ENCODE measurements at places on chromosomes 7 and 10.

GRCh38 chr10:17453035-17453372 is 1.4 kb downstream of the ST8SIA6 start:
- DNase-seq = no peak

DNA sequence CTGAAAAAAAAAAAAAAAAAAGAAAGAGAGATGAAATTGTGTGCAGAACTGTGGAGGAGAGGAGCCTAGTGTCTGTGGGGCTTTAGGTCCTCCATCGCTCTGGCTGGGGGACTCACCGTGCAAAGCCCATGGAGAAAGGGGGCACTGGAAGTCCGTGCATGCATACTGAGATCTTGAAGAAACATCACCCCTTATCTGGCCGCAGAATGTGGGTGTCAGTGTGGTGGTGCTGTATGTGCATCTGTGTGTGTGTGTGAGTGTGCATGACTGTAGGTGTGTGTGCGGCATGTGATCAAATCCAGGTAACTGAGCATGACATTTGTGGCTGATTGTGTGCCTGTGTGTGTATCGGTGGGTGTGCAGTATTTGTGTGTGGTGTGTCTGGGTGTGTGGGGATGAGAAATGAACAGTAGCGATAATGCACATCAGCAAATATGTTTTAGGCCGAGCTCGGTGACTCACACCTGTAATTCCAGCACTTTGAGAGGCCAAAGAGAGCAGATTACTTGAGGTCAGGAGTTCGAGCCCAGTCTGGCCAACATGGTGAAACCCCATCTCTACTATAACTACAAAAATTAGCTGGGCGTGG is 8.8 kb upstream of the CLDN3 start:
- no peak for DNase-seq

GRCh38 chr10:89458291-89458690 is 43.9 kb downstream of the IFIT5 start:
- DNase-seq = no peak

DNA sequence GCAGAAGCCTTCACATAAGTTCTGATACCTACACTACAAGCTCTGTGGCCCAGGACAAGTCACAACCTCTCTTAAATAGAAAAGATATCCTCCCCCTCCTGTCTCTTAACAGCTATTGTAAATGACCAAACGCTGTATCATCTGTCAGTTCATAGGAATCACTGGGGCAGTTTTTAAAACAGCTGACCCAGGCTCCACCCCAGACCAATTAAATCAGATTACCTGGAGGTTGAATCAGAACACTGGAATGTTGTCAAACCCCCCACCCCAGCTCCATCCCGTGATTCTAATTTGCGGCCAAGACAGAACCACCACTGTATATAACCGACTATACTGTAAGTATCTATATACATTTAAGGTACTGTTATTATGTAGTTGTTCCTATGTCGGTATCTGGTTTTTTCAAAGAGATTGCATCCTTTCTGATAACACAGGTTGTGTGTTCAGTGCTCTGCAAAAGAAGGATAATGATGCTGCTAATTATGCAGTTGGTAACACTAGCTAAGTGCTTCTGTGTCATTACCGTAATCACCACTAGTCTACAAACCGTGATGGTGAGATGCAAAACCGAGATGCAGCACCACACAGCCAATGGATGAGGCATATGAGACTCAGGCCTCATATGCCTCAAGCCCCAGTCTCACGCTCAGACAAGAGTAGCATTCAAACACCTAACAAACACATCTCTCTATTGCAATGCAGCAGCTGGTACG is 47.4 kb downstream of the TNS3 start:
- no peak for DNase-seq

GRCh38 chr7:147438216-147438615 is 1152.3 kb upstream of the C7orf33 start:
- DNase-seq = no peak

GRCh38 chr7:129103561-129104324 is 40.8 kb upstream of the TSPAN33 start:
- DNase-seq = peak; percentile 25

DNA sequence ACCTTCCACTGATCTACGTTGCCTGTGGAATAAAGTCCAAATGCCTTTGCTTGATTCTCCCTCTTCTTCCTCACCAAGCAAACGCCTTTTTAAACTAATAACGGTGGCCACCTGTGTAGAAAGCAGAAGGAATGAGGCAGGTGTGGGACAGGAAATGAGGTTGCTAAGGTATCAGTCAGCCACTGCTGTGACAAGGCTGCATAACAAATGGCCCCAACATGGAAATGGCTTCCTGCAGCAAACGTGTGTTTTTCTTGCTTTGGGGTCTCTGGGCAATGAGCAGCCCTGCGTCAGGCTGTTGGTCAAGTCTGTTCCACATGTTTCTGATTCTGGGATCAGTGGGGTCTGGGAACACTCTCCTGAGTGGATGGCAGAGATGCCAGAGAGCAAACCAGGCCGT is 56.0 kb upstream of the EN2 start:
- DNase-seq = no peak

- DNase-seq = no peak
Measured at GRCh38 chr7:52107355-52107754, 790.7 kb upstream of the COBL start.

- DNase-seq = no peak
Measured at GRCh38 chr10:21943633-21944265, 59.8 kb downstream of the DNAJC1 start.

GRCh38 chr10:114079421-114079820 is 35.8 kb downstream of the ADRB1 start:
- DNase-seq = no peak

DNA sequence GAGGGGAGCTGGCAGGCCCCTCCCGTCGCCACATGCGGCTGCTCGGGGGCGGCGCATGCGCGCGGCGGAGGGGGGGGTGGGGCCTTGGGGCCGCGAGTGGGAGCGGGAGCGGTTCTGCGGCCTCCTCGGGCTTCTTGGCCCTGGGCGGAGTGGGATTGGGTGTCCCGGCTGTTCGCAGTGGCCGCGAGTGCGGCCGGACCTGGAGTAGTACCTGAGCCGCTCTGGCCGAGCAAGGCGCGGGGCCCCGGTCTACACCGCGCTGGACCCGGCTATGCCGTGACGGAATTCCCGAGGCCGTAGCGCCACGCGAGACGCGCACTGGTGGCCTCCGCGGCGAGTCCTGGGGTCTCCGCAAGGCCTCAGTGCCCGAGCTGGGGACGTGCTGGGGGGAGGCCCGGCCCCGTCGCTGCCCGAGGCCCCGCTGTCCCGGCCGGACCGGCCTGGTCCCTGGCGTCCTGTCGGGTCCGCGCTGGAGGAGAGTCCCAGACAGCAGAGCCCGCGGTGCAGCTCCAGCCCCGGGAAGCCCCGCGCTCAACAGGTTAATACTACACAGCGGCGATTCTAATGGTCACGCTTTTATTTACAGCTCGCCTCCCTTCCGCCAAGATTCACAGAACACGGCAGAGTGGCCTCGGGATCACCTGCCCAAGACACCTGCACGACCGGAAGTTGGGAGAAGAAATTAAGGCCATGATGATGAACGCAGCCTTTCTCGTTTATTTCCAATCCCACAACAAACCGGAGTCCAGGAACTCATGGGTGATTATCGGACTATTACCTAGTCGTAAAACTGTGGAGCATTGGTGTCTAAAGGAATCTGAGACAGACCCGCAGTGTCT is 671 bp upstream of the PAXIP1 start:
- peak; percentile 52 for DNase-seq

DNA sequence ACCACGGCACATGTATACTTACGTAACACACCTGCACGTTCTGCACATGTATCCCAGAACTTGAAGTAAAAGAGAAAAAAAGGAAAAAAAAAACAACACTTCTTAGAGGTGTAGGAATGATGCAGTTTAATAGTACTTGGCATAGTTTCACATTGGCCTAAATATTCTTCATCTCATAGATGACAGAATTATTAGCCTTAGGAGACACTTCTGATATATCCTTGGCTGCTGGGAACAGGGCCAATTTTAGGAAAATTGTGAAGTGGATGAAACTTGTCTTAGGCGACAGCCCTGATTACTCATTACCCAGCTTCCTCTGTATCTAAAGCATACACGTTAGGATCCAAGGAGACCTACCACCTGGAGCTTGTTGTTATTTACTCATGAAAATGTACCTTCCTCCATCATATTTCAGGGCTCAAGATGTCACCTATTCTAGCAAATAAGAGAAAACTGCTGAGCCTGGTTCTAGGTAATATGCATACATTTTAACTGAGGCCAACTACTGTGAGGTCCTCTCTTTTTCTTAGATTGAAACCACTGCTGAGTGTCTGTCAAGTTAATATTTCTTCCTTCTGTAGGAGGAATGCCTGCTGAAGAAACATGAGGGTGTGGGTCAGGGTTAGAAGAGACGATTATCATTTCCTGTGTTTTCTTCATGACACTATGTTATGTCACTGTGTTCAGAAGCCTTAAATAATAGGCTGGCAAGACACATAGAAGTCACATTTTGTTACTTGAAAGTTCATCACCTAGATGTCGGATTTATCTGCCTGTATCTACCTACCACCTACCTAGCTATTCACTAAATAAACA is 44.3 kb downstream of the CPED1 start:
- DNase-seq = no peak

All from foreskin melanocyte (primary cell).